ENCODE measurements at places on chromosomes 7 and 10. TPM values are rescaled to one million over a fixed set of nuclear protein-coding genes. Genes with fewer than 3 reads are reported as not detected.

FRA10AC1 gene
- 5.7 TPM for total RNA-seq

DNA sequence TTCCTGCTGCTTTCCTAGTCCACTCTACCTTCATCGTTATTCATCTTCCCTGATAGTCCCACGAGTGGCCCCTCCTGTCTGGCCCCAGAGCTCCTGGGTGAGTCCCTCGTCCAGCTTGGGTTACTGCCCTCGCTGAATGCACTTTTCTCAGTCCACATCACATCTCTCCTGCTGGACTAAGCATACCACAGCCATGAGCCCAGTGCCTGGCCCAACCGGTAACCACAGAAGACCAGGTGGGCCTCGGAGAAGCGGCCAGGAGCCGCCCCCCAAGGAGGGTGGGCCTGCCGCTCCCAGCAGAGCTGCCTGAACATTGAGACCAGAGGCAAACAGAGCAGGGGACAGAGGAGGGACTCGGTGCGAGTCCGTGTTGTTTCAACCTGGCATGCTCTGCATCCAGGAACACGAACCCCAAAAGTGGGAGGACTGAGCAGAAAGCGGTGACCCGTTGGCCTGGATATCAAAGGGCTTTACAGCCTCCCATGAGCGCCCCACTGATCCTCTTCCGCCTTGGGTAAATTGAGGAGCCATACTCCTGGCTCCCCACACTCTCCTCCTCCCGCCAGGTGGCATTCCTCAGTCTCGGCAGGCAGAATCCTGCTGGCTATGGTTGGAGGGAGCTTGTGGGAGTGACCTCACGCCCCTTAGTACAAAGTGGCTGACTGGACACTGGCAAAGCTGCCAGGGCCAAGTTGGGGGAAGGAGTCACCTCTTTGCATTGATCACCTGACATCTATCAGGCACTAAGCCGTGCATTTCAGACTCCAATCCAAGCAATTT lies 13.3 kb downstream of the TMEM72 start:
- DNase-seq, result no peak

IFIT1B gene
- total RNA-seq, result not detected

GRCh38 chr10:131921184-131921583 lies 20.4 kb downstream of the PPP2R2D start:
- DNase-seq, result no peak

- DNase-seq, result no peak
Observed at GRCh38 chr10:123455861-123456260, 210.3 kb upstream of the GPR26 start.

GRCh38 chr7:79245623-79246249 lies 207.7 kb downstream of the MAGI2 start:
- no peak for DNase-seq

DNA sequence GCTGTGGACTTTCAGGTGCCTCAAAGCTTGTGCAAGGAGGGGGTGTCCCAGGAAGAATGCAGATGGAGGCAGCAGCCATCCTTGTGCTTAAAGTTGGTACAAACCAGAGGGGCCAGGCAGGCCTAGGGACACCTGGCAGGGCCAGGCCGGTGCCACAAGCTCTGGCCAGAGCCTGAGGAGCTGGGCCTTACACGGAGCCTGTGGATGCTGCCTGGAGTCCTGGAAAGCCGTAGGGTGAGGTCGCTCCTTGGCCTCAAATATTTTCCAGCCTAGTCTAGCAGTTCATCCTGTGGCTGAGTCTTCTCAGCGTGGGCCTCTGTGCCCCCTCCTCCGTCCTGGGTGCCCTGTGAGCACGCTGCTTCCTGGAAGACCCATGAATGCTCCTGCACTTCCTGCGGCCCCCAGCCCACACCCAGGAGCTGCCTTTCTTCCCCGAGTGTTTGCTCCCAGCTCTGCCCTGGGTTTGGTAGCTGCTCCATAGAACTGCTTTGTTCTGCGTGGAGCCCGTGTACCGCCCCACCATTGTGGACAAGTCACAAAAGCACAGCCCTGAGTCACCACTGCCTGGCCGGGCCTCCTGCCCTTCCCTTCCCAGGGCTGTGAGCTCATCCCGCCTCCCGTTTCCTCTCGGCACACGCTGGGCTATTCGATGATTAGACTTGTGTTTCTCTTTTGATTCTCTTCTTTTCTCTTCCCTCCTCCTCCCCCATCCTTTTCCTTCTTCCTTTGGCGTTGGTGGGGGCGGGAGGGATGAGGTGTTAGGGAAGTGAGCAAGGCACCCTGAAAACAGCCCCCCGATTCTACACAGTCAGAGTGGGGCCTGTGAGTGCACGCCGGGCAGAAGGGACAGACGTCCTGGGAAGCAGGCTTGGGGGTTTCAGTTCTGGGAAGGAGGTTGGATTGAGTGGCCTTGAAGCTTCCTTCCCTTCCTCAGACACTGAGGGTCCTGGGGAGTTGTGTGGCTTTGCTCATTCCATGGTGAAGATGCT lies 73.2 kb upstream of the SHH start:
- peak; percentile 64 for DNase-seq

LDB1 gene
- 33.0 TPM for total RNA-seq

MYH16 gene
- total RNA-seq, result 0.53 TPM

- DNase-seq, result no peak
Observed at GRCh38 chr10:72690071-72690755, 1.7 kb upstream of the MCU start.

DNA sequence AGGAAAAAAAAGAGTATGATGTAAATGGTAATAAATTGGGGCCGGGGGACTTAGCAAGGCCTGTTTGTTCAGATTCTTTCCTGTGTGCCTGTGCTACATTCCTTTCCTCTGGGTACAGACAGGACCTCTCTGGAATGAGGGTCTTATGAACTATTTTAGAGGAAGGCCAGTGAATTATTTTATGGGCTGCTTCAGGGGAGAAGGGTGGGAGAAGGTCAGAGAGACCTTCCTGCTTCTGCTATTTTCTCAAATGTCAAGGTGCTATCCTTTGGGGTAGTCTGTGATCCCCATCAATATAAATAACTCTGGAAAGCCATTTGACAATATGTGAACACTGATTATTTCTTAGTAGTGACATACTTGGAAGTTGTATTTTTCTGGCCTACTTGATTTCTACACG lies 426.5 kb downstream of the SH2D4B start:
- DNase-seq, result no peak

HOXA10 gene
- total RNA-seq, result 0.14 TPM

- no peak for DNase-seq
Observed at GRCh38 chr10:7359954-7360353, 50.9 kb downstream of the SFMBT2 start.

CALCR gene
- total RNA-seq, result not detected

JCAD gene
- 49.9 TPM for total RNA-seq

- DNase-seq, result no peak
Observed at GRCh38 chr7:28069807-28070206, 110.8 kb downstream of the JAZF1 start.

TSPAN13 gene
- total RNA-seq, result 24.6 TPM

DNA sequence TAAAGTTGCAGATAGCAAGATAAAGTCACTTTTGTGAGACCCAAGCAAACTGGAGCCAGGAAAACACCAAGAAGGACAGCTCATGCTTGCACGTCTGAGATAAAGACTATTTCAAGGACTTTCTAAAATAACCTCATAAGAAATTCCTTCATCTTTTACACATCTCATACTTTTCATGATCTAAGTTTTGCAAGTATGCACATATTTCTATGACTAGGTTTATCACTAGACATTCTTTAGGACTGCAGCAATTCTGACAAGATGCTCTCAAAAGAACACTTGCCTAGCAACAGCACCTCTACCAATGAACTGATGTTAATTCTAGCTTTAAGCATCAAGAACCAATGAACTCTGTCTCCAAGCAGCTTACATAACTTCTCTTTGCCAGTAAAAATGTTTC lies 457.6 kb downstream of the SEMA3D start:
- no peak for DNase-seq

CCL24 gene
- total RNA-seq, result not detected

DNA sequence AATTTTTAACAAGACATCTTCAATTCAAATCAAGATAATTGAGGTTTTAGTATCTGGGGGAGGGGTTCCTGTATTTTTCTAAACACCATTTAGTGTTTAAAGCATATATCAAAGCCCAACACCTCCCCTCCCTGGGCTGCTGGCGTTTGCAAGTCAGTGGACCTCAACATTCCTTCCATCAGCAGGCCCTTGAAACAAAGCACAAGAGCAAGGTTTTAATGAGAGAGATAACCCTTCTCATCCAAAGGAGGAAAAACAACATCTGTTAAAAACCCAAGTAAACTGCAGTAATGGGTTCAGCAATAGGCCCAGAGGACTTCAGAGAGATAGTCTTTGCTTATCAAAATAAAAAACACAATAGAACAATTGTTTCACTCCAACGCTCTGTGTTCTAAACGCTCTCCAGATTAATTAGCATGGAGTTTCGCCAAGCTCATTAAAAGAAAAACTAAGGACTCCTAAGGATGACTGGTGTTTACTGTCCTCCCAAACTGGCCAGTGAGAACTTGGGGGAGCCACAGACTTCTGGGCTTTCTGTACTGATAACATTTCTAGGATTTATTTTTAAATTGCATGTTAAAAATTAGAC lies 2.5 kb downstream of the JCAD start:
- DNase-seq, result no peak

GRCh38 chr7:33757050-33757449 lies 148.3 kb upstream of the BMPER start:
- DNase-seq, result no peak

DNA sequence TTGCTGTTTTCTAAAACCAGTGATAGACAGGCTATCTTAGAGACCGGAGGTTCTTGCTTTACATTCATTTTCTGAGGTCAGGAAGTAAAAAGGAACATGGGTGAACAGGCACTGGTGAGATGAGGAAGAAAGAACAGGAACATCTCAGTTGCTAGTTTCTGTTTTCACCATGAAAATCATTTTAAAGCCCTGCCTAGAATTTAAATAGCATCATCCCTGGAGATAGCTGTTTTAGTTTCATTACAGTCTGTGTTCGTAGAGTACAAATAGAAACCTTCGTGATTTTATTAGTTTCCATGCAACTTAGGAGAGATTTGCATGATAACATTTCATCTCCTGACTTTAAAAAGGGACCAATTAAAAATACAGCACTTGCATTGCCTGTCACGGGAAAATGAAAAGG lies 14.7 kb downstream of the KCNMA1 start:
- no peak for DNase-seq

- DNase-seq, result no peak
Observed at GRCh38 chr7:36309301-36309700, 80.4 kb upstream of the ANLN start.

GRCh38 chr7:33904681-33905388 lies 504 bp upstream of the BMPER start:
- DNase-seq, result no peak

SRI gene
- 214 TPM for total RNA-seq

Measured in pulmonary artery endothelial cell (primary cell).